ENCODE measurements at places on chromosomes 7 and 10. TPM values are rescaled to one million over a fixed set of nuclear protein-coding genes. Genes with fewer than 3 reads are reported as not detected.

The MMD2 gene
- not detected for total RNA-seq

The SYCE1 gene
- total RNA-seq = not detected

The SPAM1 gene
- not detected for total RNA-seq

The SPDYE2 gene
- total RNA-seq = not detected

The RBP4 gene
- 6.6 TPM for total RNA-seq

The KCTD7 gene
- 8.5 TPM for total RNA-seq

The CALCR gene
- total RNA-seq = not detected

- peak; percentile 44 for DNase-seq
These were observed 1.7 kb downstream of the ADAM8 start for GRCh38 chr10:133274751-133275683.

GRCh38 chr10:28381466-28381865 is 78.6 kb upstream of the MPP7 start:
- DNase-seq = no peak

DNA sequence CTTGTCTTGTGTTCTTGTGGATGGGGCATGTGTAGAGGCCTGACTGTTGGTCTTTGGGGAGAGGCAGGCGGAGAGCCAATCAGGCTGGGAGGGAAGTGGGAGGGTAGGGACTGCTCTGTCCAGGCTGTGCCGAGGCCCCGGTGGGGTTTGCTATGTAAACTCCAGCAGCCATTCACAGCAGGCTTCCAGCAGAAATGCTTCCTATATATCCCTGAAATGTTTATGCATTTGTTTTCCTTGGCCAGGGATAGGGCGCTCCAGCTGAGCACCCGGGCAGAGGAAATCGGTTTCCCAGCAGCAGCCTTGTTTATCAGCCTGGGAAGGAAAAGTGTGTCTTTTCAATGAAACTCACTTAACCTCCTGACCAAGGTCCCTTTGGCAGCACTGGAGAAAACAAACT is 18.3 kb upstream of the AQP1 start:
- no peak for DNase-seq

DNA sequence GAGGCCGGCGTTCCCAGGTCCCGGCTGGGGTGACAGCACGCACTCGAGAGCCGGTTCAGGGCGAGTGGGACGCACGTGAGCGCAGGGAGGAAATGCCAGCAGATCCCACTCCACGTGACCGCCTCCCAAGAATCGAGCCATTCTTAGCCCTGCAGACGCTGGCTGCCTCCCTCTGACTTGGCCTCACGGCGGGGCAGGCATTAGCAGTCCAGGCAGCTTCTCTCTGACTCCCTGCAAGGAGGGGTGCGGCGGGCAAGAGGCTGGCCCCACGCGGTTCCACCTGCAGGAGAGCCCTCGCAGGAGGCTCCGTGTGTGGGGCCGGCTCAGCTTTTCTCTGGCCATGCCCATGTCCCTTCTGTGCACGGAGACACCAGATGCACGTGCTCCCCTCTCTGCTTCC is 10.1 kb downstream of the GPR146 start:
- DNase-seq = no peak

GRCh38 chr10:22704942-22705341 is 9.4 kb downstream of the PIP4K2A start:
- DNase-seq = no peak

GRCh38 chr7:149723795-149724495 is 49.4 kb downstream of the ZNF467 start:
- no peak for DNase-seq

DNA sequence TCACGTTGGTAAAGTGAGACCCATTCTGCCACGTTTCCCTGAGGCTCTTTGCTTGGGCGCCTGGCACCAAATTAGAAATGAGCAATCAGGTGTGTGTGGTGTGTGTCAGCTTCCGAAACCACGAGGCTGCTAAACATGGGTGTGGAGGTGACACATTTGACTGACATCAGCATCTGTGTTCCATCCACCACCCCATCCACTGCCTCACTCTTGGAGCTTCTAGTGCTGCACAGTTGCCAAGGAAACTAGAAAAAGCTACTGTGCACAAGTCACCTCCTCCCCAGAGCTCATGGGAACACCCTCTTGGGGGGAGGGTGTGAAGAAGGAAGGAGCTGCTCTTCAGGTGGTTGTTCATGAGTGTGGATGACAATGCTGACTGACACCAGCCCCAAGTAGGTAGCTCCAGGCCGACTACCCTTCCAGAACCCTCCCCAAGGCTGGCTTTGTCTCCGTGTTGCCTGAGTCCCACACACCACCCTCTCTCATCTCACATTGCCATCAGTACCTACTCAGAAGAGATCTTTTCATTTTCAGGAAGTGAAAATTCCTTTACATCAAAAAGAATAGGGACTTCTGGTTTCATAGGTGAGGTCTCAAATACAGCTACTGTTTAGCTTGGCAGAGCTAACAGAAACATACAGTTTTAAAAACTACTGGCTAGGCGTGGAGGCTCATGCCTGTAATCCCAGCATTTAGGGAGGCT is 152.2 kb downstream of the TMEM178B start:
- no peak for DNase-seq

- DNase-seq = no peak
These were observed 18.4 kb downstream of the SPOCK2 start for GRCh38 chr10:72069751-72070526.

DNA sequence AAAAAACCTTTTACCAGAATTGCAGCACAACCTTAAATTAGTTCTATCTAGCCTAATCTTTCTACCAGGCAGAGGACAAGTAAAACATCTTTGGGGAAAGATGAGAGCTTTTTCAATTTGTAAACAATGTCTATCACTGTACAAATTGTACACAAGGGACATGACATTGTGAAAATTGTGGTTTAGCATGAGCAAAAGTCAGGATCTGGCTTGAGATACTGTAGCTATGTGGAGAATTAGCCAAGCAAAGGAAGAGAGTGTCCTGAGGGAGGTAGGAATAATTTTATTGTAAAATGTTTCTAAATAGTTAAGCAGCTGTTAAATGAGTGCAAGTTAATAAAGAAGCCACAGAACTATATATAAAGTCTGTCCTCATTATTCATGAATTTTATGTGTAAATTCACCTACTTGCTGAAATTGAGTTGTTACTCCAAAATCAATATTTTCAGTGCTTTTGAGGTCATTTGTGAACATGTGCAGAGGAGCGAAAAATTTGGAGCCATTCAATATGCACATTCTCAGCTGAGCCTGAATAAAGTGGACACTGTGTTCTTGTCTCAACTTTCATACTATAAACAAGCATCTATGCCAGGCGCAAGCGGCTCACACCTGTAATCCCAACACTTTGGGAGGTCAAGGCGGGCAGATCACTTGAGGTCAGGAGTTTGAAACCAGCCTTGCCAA is 42.8 kb upstream of the POM121L12 start:
- no peak for DNase-seq

DNA sequence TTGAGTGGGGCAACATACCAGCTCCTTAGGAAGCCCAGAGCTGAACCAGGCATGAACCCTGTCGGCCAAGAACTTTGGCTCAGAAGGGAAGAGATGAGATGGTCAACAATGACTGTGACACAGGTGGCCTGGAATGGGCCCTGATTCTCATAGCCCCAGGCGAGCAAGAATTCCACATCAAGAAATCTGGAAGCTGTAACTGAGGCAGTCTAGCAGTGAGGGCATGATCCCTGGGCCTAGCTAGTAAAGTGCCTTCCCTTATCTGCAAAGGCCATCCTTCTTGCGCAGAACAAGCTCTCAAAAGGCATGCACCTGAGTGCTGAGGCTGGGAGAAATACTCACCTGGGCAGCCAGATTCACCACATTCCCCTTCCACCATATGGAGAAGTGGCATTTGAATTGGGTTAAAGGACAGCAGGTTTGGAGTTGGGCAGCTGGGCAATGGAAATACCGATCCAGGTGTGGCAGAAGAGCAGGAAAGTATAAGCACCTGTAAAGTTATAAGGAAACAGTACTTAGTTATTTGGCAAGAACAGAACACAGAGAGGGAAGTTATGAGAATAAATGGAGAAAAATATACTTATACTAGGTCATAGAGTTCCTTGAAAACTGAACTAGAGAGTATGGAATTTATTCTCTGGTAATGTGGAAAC is 78.6 kb upstream of the CAPZA2 start:
- DNase-seq = no peak

DNA sequence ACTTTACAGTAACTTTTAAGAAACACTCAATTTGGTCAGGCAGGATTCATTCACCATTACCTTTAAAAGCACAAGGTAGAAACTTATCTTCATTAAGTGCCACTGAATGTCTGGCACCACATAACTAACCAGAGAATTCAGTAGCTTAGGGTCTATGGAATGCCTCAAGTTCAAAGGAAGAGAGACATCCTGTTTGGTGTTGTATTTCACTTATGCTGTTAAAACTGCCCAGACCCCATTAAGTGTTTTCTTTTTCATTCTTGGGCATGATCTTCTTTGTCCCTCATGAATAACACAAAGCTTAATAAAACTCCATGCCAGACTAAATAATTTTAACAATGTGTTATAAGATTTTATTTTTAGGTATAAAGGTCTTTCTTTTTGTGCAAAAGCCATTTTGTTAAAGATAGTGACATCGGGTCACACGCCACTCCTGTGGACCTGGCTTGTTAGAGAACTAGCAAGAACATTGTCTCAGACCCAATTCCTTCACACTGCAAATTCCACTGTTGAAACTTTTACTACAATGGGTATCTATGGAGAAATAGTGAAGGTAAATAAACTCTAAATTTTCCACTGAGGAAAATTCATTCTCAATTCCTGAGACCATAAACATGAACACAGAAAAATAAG is 221.0 kb downstream of the TWIST1 start:
- DNase-seq = no peak

DNA sequence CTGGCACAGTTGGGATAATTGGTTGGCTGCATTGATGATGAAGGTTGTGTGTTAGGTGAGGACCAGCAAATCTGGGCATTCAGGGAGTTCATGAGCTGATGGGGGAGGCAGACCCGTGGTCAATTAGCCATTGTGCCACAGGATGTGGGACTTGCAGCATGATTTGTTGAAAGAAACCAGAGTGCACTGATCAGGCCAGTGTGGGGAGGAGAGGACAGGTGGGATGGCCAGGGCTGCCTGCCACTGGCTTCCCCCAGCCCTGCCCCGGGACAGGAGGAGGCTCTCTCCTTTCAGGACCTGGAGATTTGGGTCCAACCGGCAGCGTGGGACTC is 4.3 kb downstream of the CLIP2 start:
- no peak for DNase-seq

DNA sequence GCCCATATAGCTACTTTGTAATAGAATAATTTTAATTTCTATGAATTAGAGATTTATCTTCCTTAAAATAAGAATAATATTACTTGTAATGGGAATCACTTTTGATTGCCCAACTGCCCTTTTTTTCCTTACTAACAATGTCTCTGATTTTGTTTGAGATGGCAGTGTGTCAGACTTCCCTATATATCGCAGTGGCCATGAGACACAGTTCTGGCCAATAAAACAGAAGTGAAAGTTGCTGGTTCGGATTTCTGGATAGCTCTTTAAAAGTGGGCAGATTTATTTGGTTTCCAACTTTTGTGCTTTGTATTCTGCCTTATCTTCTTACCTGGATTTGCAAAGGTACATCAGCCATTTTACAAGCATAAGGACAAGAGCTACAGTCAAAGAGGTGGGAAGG is 170.2 kb downstream of the PPP1R17 start:
- peak; percentile 4 for DNase-seq

GRCh38 chr7:89160107-89160506 is 364.6 kb upstream of the TEX47 start:
- DNase-seq = no peak

- no peak for DNase-seq
These were observed 194.4 kb downstream of the POU6F2 start for GRCh38 chr7:39172137-39172536.

DNA sequence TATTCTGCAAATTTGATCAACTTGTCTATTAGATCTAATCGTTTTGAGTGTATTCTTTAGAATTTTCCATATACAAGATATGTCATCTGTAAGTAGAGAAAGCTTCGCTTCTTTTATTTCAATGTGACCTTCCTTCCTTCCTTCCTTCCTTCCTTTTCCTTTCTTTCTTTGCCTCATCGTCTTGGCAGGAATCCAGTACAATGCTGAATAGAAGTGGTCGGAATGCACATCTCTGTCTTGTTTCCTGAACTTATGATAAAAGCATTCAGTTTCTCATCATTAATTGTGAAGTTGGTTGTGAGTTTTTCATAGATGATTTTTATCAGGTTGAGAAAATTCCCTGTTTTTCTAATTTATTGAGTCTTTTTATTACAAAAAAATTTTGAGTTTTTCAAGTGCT is 300.7 kb upstream of the ZNF32 start:
- no peak for DNase-seq

DNA sequence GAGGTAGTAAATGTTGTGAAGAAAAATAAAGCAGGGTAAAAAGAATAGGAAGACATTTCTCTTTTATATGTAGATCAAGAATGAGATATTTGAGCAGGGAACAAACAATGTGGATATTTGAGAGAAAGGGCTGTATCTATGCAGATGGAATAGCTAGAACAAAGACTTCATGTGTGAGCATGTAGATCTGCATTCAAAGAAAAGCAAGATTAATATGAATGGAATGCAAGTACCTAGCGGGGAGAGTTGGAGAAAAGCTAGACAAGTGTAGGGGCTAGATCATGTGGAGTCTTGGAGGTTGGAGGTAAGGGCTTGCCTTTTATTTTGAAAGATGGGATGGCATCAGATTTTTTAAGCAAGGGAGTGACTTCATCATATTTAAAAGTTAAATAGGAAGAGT is 27.1 kb downstream of the SHOC2 start:
- DNase-seq = no peak

DNA sequence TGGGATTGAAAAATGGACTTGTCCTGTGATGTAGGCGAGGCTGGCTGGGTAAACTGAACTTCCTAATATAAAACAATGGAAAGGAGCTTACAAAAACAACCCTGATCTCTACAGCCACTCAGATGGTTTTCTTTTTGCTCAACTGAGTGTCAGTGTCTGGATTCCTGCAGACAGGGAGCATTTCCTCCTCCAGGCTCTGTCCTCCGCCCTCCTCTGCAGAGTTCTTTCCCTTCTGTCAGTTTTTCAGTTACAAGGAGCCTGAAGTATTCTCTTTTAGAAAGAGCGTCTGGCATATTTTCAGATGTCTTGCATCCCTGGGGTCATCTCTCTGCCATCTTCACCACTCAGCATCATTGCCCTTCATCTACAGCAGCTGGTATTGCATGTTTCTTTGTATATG is 50.0 kb upstream of the PITRM1 start:
- no peak for DNase-seq

GRCh38 chr7:71659622-71660021 is 527.7 kb downstream of the GALNT17 start:
- no peak for DNase-seq

GRCh38 chr10:93456480-93456879 is 25.7 kb downstream of the MYOF start:
- DNase-seq = no peak

DNA sequence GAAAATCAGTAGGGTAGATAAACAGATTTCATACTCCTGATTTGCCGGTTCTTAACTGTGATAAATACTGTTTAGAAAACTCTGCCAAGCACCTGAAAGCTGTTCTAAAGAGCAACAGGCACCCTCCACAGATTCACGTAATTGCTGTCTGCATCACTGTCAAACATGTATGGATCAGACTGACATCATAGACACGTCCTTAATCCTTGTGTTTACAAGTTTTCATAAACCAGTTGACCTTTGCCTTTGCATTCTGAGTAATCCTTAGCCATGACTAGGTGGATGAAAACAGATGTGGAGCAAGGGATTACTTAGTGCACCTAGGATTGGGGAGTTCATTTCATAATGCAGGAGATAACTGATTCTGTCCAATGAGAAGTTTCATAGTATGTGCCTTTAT is 41.6 kb downstream of the SLC39A12 start:
- DNase-seq = no peak

Data from mucosa of descending colon (tissue), 3 donors.